ENCODE measurements at places on chromosomes 16 and 17.

GRCh38 chr17:77548967-77549366 lies 408.2 kb downstream of the SEC14L1 start:
- no peak for DNase-seq

- DNase-seq: no peak
Measured at GRCh38 chr17:40351359-40352236, 12.9 kb downstream of the GJD3 start.

DNA sequence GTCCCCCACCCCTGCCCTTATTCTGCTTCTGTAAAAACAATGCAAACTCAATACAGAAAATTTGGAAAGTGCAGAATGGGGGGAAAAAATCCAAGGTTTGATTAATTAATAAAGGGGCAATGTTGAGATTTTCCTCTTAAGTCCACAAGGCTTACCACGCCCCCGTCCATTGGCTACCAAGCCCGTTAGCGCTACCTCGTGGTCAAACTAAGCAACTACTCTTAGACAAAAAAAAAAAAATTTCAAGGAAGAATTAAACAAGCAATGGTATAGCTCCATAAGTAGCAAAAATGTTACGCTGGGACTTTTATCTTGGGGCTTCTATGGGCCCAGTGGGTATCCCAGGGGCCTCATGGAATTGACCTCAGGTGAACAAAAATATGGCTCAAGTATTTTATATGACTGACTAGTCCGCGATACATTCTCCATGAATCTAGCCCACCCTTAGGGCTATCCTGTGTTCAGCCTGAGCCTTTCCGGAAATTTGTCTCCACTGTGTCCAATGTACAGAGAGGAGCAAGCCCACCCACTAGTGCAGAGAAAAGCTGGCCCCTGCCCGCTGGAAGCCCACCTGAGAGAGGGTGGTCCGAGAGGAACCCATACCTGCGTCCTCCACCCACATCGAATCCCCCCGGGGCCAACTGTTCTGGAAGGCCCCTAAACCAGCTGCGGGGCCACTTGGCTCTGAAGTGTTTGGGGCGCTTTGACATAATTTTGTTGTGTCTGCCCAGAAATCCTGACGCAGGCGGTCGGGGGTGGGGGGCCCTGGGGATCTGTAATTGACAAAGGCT lies 19.1 kb upstream of the TEX2 start:
- DNase-seq: peak; percentile 23

DNA sequence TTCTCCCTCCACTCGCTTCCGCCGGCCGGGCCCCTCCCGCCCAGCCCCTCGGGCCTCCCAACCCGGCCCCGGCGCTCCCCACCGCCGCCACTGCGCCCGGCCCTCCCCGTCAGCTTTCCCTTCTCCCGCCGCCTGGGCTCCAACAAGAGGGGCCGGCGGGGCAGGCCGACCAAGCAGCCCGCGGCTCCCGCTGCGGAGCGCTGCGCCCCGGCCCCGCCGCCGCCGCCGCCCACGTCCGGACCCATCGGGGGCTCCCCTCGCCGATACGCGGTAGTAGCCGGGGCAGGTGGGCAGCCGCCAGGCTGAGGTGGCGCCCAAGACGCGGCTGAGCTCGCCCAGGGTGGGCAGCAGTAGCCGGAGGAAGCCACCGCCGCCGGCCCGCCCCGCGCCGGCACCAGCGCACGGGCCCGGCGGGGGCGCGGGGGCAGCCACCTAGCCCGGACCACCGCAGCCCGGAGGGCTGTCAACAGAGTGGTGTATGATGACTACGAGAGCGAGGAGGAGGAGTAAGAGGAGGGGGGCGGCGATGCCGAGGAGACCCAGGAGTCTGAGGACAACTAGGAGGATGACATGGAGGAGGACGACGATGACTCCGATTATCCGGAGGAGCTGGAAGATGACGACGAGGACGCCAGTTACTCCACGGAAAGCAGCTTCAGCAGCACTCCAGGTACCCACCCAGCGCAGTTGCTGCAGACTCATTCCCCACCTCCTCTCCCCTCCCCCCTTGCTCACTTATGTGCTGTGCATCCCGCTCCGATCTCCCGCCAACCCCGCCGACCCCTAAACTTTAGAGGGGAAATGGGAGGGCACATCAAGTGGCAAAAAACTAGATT lies 498 bp downstream of the LRRC37B start:
- peak; percentile 9 for DNase-seq

DNA sequence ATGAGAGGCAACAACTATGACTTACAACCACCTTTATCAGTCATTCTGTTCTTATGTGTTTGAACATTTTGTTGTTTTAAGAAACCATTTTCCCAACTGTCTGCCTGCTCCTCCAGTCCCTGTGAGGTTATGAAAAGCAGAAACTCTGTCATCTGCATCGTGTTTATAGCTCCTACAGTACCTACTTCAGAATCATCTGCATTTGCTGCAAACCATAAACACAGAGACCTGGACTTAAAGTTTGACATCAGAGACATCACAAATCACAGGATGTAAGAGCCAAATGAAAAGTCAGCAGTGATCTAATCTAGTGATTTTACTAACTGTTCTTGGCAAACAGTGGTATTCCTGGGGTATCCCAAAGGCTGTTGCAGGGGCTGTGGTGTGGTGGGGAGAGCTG lies 55.2 kb downstream of the CDH11 start:
- no peak for DNase-seq

DNA sequence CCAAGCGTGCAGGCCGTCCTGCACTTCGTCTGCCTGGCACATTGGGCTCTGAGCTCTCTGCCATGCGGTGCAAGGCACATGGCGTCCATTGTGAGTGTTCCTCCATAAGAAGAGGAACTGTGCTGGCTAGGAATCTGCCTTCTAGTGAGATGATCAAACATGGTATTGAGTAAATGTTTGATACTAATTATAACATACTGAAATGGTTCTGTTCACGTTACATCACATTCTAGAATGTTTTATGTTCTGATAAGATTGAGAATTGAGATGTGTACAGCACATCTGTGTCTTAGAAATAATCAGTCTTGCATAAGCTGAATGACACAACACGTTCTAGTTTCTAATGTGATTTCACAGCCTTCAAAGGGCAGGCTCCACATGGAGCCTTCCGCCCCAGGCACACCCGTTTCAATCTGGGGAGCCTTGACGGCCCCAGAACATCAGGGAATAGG lies 42.9 kb downstream of the USP10 start:
- DNase-seq: no peak

- DNase-seq: peak; percentile 37
Measured at GRCh38 chr17:46192439-46193150, 634 bp downstream of the KANSL1 start.
